ENCODE measurements at places on chromosomes 7 and 10.

GRCh38 chr10:69119896-69120295 is 4.1 kb upstream of the VPS26A start:
- no peak for DNase-seq

GRCh38 chr10:45599021-45599603 is 73.5 kb downstream of the ZFAND4 start:
- no peak for DNase-seq

- DNase-seq: no peak
Measured at GRCh38 chr7:12926206-12926605, 238.8 kb downstream of the ARL4A start.

DNA sequence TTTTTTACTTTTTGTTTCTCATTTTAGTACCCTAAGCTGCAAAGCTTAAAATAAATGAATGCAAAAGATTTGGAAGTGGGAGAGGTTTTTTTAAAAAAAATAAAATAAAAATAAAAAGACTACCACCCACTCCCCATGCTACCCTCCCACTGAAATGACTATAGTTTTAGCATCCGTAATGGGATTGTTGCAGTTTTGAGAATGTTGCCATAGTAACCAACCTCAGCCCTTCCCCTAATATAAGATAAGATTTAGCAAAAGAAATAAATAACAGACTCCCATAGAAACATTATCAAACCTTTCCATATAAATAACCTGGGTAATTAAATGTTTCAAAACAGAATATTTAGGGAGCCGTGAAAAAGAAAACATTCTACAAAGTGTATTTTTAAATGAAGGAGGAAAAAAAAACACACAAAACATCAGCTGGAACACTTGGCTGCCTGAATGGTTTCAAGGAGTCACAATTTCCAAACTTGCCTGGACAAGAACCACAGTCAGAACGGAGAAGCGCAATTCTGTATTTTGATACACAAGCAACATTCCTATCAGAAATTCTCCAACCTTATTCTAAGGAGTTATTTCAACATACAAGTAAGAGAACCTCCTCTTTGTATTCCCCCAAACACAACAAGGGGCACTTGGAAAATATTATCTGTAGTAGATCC is 57.4 kb downstream of the DGKI start:
- no peak for DNase-seq

DNA sequence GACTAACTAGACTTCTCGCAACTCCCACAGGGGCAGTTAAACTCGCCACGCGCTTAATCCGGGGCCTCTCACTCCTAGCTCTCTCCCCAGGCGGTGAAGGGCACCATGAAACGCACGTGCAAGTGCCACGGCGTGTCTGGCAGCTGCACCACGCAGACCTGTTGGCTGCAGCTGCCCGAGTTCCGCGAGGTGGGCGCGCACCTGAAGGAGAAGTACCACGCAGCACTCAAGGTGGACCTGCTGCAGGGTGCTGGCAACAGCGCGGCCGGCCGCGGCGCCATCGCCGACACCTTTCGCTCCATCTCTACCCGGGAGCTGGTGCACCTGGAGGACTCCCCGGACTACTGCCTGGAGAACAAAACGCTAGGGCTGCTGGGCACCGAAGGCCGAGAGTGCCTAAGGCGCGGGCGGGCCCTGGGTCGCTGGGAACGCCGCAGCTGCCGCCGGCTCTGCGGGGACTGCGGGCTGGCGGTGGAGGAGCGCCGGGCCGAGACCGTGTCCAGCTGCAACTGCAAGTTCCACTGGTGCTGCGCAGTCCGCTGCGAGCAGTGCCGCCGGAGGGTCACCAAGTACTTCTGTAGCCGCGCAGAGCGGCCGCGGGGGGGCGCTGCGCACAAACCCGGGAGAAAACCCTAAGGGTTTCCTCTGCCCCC is 19.5 kb downstream of the WNT8B start:
- peak; percentile 67 for DNase-seq

DNA sequence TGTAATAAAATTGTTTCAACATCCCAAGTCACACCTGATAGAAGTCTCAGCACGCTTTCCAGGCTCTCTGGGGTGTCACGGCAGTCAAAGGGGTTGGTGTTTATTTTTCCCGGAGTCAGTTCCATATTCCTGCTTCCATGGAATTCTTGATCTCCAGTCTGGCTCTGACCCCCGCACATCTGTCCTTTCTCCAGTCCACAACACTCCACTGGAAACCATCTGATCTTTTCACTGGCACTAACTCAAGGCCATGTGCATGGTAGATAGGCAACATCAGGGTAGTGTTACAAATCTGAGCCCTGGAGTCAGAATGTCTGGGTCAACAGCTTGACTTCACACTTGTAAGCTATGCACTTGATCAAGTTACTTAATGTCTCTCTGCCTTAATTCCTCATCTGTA is 176.2 kb downstream of the WDR11 start:
- no peak for DNase-seq

GRCh38 chr10:113922787-113923570 is 68.5 kb downstream of the NHLRC2 start:
- no peak for DNase-seq

DNA sequence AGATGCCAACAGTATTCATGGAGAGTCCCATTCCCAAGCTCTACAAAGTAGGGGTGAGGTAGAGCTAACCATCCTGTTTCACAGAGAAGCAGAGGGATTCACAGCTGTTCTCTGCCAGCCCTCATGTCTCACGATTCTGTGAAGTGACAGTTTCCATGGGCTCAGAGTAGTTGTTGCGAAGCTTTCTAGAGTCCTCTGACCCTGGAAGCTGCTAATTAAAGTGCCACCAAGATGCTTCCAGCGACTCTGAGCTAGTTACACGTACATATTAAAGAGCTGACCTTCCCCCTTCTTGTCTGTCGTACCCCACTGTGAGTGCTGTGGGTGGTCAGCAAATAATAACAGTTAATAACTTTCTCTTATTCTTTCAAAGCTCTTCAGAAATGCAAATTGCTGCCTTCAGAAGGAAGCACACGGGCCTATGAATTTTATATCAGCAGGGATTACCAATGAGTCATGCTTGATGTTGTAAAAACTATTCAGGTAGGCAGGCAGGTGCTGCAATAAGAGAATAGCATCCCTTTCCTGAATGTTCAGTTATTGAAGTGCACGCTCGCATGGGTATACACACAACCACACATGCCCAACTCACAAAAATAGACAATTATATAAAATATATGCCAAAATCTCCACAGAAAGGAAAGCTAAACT is 34.1 kb downstream of the DNAJB9 start:
- DNase-seq: no peak

- DNase-seq: no peak
Measured at GRCh38 chr7:158259141-158259540, 328.5 kb downstream of the PTPRN2 start.

- DNase-seq: no peak
Measured at GRCh38 chr7:37493123-37493522, 44.5 kb upstream of the ELMO1 start.

GRCh38 chr10:8392216-8392615 is 337.7 kb downstream of the GATA3 start:
- no peak for DNase-seq

DNA sequence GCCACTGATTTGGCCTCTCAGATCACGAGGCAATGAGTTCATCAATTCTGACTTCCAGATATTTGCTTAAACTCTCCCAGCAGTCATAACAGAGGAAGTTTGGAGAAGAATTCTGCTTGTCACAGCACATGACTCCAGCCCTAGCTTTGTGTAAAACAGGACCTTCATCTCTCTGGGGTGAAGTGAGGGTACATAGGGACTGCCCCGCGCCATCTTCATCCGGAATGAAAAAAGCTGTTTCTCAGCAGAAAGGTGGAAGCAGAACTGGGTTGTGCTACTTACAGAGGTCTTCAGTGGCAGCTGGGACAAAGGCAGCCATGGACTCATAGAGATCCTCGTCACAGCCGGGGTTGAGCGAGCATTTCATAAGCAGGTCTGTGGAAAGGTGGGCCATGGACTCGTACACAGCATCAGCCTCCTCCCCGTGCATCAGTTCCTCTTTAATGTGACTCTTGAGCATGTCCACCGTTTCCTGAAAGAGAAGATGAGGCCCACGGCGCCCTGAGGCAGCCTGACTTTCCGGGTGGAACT is 58.4 kb upstream of the TM9SF3 start:
- DNase-seq: peak; percentile 59

- peak; percentile 59 for DNase-seq
Measured at GRCh38 chr10:59885430-59886134, 20.8 kb downstream of the CCDC6 start.

- no peak for DNase-seq
Measured at GRCh38 chr10:78568620-78569019, 500.1 kb upstream of the ZMIZ1 start.

DNA sequence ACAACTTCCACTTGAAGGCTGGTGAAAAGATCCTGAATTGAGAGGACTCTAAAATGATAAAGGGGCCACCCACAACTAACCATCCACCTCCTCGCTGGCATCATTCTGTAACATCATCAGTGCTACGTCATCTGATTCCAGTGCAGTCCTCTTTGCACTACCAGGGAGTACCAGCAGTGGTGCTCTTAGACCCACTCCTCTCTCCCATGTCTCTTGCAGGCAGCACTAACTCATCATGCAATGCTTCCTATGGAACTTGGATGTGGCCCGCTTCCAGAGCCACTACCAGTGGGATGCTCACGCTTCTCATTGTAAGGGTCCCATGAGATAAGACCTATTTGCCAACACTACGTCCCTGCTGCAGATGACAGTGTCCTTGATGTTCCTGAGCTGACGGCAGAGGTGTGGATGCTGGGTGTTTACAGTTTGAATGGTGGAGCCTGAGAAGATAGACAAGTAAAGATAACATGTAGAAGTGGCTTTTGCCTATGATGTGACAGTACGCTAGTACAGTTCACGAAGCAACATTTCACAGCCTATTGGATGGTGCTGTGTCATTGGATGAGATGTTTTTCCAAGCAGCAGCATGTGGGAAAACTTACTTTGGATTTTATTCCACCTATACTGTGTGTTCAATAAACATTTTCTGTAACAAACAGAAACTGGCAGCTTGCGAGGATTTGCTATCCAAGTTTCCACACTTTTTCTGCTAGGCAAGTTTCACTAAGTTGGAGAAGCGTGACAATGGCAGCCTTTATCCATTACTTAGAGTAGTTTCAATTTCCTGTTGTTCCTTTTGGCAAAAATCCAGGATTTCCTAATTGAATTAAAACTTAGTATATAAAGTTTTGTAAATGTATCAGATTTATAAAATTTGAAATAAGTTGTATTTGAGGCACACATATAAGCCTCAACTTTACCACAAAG is 35.8 kb upstream of the COBL start:
- no peak for DNase-seq

DNA sequence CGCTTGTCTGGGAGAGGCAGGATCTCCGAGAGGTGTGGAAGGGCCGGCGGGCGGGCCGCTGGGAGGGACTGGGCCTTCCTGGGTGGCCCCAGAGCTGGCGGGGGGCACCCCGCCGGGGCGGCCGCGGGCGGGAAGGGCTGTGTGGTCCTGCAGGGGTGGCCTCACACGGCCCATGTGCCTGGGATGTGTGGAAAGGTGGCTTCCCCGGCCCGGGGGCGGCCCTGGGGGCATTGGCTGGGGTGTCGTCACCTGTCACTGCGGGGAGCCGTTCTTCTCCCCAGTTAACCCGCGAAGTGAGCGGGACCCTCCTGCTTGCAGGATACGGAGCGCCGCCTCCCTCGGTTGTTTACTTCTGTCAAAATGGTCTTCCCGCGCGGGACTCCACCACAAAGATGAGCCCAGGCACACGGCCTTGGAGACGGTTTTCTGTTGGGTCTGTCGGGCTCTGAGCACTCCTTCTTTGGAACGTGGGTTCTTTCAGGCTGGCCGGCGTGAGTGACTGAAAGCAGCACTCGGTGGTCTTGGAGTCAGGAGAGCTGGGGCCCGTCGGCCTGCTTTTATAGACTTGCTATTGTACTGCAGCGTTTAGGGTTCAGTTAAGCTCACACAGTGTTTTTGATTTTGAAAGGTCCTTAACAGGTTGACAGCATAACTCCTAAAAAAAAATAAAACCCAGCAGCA is 700 bp downstream of the SMC3 start:
- DNase-seq: peak; percentile 61

GRCh38 chr10:78702876-78703275 is 365.9 kb upstream of the ZMIZ1 start:
- no peak for DNase-seq
